Activated T-cell treated with anti-CD3 and anti-CD28 coated beads for 24 hours (primary cell): ENCODE measurements at places on chromosomes 12 and 14.

DNA sequence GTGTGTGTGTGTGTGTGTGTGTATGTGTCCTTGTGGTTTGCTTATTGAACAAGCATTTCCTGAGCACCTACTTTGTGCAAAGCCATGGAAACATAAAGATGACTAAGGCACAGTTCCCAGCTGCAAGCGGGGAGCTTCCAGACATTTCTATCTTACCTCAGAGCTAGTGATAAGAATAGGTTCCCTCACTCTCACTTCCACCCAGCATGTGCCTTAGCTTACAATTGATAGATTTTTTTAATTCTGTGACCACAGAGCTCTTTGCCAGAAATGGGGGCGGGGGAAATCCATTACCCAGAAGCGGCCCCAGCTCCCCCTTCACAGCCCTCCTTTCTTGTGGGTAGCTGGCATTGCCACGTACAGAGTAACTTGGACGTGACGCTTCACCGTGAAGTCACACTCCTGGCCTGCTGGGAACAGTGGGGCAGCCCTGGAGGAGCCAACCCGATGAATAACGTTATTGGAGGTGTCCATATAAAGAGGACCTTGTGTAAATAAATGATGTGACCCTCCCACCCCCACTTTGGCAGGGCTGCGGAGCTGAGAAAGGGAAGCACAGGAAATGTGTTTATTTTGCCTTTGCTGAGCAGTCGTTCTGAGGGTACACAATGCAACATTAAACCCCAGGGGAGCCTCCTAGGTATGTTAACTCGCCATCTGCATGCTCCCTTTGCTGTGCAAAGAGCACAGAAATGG lies 238.9 kb downstream of the CHST11 start:
- DNase-seq: peak; percentile 77

DNA sequence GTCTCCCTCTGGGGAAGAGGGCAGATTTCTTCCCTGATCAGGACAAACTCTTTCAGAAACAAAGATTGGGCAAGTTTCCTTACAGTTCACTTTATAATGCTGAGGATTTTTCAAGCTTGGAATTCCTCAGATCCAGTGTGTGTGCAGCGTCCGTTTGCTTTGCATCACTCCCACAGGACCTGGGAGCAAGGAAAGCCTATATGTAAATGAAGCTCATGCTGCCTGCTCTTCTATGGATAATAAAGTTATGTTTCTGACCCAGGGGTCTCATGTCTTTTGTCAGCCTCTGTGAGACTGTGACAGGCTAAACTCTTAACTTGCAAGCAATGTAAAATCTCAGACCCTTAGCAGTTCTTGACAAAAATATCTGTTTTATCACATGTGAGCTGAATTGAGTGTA lies 41.6 kb downstream of the TRHDE start:
- no peak for DNase-seq

DNA sequence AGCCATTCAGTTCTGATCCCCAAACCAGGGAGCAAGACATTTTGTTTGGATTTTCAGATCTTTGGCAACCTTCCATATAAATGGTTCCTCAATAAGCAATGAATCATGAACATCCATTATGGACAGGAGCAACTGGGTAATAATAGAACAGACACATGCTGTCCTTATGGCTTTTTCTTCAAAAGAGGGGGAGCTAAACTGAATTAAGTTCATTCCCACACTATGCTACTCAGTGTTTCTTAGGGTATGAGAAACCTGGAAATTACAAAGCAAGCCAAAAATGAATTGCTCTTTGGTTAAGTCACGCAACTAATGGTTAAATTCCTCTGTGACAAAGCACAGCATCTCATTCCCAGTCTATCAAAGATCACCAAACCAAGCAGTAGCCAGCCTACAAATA lies 51.0 kb downstream of the PTGER2 start:
- DNase-seq: no peak

- DNase-seq: no peak
Measured at GRCh38 chr14:29724991-29725390, 202.7 kb downstream of the PRKD1 start.

DNA sequence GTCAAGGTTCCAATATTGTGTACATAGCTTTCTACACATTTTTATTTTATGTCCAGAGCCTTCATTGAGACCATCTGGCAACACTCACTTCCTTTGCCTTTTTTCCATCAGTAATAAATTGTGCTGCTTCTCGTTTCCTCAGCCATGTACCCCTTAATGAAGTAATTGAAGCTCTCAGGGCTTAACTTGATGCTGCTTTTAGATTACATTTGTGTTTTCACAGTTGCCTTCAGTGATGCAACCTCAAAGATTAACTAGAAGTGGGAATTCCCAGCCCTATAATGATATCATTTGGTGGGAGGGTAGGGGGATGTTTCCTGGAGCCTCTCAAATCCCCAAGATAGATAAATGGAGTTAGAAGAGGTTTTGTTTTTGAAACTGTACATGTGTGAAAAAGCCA lies 80.2 kb upstream of the KRR1 start:
- DNase-seq: no peak

- no peak for DNase-seq
Measured at GRCh38 chr14:56027916-56028712, 90.1 kb upstream of the PELI2 start.

GRCh38 chr12:51683763-51684357 lies 92.8 kb downstream of the SCN8A start:
- DNase-seq: no peak

GRCh38 chr12:51980051-51980808 lies 26.5 kb upstream of the TAMALIN start:
- DNase-seq: peak; percentile 60

GRCh38 chr14:100109594-100109955 lies 44.4 kb downstream of the EVL start:
- DNase-seq: no peak

DNA sequence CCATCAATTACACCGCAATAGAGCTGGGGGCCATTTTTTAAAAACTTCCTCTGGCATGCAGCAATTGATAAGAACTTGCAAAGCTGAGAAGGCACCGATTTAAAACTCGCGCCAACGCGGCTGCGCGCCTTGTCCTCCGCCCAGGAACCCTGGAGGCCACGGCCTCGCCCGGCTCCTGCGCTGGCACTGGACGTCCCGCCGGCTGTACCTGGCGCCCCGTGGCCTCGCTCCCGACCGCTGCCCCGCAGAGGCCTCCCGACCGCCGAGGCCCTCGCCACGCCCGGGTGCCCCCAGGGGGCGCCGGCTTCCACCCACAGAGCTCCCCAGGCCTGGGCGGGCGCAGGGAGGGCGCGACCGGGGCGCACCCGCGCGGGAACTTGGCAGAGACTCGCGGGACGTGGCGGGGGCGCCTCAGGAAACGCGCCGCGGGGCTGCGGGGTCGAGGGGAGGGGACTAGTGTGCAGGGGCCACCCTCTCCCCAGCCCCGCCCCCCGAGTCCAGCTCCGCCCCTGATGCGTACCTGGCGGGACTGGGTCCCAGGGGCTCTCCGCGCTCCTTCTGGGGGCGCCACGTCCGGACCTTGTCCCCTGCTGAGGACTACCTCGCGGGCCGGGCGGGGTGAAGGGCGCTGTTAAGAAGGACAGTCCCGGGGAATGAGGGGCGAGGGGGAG lies 65.7 kb downstream of the TNFAIP2 start:
- DNase-seq: peak; percentile 3

- no peak for DNase-seq
Measured at GRCh38 chr12:77724367-77724957, 106.2 kb upstream of the NAV3 start.

DNA sequence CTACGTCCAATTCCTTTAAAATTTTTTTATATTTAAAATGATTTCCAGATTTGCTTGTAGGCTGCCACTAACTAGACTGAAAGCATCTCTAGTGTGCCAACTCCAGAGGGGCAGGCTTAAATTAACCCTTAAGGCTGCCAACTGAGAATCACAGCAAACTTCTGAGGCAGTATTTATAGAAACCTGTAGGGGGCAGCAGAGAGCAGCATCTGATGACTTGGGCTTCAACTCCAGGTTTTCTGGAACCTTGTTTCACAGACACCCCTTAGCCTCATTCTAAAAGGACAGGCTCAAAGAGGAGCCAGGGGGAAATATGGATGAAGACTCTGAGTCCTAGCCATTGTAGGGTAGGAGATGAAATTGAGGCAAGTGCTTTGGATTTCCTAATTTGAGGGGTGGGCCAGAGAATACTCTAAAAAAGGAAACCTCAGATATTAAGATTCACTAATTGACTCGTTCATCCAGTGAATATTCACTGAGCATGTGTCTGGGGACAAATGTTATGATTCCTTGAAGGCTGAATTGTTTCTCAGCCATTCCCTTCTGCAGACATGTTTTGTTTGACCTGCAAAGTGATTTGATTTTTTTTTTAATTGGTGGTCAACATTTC lies 63.3 kb upstream of the HSPB8 start:
- peak; percentile 6 for DNase-seq

DNA sequence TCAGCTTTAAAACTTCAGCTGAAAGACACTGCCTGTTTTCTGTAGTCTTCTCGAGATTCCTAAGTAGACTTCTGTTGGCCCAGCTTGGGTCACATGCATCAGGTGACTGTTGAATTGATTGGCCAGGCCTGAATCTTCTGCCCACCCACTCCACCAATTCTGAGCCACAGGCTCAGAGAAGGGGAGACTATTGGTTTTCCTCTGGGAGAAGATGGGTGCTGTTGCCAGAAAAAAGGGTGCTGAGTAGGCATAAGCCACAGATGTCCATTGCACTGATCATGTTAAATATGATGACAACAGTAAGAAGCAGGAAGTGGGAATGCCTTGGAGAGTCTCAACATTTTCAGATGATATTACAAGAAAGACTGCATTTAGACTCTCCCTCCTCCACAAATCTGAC lies 6.8 kb upstream of the SPTLC2 start:
- DNase-seq: no peak

DNA sequence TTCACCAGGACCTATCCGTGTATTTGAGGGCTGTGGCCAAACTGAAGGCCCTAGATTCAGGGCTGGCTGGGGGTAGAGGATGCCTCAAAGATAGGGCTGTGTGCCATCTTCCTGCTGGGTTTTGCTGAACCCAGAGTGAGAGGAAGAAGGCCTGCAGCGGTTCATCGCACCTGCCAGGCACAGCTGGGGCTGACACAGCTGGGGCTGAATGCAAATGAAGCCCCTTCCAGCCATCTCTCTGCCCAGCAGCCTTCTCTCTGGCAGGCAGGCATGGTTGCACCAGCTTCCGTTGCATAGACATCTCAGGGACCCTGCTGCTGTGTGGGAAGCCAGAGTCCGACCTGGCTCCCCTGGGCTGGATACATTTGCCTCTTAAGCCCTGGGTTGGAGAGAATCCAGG lies 152.4 kb downstream of the TSPAN9 start:
- no peak for DNase-seq

DNA sequence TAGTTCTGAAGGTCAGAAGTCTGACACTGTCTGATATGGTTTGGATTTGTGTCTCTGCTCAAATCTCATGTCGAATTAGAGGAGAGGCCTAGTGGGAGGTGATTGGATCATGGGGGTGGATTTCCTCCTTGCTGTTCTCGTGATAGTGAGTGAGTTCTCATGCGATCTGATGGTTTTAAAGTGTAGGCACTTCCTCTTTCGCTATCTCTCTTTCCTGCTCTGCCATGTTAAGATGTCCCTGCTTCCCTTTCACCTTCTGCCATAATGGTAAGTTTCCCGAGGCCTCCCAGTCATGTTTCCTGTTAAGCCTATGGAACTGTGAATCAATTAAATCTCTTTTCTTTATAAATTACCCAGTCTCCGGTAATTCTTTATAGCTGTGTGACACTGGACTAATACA lies 84.1 kb upstream of the TMTC1 start:
- no peak for DNase-seq

GRCh38 chr12:9782547-9783382 lies 22.1 kb upstream of the CD69 start:
- no peak for DNase-seq

DNA sequence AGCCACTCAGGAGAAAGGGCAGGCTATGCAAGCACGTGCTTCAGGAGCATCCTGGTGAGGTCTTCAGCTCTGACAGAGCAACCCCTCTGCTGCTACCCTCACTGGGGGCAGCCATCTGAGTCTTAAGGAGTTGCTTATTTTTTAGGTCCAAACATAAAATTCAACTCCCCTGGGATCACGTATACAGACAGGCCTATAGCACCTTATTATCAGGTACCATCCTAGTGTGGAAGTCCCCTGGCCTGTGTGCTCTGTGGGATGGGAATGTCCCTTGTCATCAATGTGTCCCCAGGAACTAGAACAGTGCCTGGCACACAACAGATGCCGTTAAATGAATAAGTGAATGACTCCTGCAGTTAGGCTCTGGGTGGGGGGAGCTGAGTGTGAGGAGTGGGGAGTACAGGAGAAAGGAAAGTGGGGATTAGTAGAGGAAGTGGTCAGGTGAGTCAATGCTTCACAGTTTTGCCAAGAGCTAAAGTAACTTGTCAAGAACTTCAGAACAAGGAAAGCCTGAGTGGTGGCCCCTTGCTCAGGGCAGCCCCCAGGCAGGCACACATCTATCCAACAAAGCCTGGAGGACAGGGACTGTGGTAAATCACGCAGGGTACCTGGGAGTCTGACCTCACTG lies 33.5 kb downstream of the DAD1 start:
- peak; percentile 79 for DNase-seq

DNA sequence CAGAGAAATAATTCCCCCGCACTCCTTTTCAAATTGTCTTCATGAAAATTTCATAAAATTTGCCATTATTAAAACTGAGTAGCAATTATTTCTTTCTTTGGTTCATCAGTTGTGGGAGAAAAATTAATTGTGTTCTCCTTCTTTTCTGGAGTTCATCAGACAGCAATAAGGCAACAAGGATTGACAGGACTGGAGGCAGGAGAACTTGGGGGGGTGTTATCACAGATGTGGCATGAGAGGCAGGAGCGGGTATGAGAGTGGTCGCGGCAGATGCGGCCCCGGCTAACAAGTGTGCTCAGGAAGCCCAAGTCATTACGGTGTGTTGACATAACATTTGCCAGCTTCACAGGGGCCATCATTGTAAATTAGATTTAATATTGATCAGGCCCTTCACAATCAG lies 306.6 kb upstream of the TMPO start:
- DNase-seq: no peak

GRCh38 chr14:49865431-49865859 lies 12.9 kb upstream of the NEMF start:
- peak; percentile 71 for DNase-seq

DNA sequence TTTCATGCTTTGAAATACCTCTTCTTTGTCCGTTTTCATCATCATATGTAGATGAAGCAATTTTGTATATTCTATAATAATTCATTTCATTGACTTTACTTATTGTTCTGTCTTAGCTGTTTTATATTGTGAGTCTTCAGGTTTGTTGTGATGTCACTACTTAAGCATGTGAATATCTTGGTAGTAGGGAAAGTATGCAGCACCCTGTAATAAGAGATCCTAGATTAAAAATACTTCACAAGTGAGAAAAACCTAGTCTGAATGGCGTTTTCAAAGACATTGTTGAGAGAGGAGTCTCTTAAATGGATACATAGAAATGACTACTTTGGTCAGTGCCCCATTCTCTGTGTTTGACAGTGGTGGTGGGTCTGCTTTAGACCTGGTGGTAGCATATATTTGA lies 61.4 kb downstream of the SLC16A7 start:
- no peak for DNase-seq

GRCh38 chr12:53829130-53829819 lies 77.5 kb upstream of the CISTR start:
- no peak for DNase-seq

- no peak for DNase-seq
Measured at GRCh38 chr14:30915596-30915995, 41.2 kb downstream of the COCH start.

- no peak for DNase-seq
Measured at GRCh38 chr12:65122703-65123102, 1.6 kb upstream of the WIF1 start.
